ENCODE measurements at places on chromosomes 5 and 9. TPM values are rescaled to one million over a fixed set of nuclear protein-coding genes. Genes with fewer than 3 reads are reported as not detected.

GRAMD2B gene
- total RNA-seq, result 15.7 TPM

CDC20B gene
- 0.10 TPM for total RNA-seq

NPM1 gene
- total RNA-seq, result 2,227 TPM

ORM2 gene
- not detected for total RNA-seq

ITGA1 gene
- 4.7 TPM for total RNA-seq

SYNPO gene
- 0.30 TPM for total RNA-seq

CER1 gene
- not detected for total RNA-seq

EPB41L4B gene
- 1.6 TPM for total RNA-seq

GABRA1 gene
- not detected for total RNA-seq

PSMB7 gene
- 120 TPM for total RNA-seq

ABCA1 gene
- 19.5 TPM for total RNA-seq

CDKN2A gene
- 2.8 TPM for total RNA-seq

CCDC192 gene
- not detected for total RNA-seq

LRRC19 gene
- not detected for total RNA-seq

AUH gene
- total RNA-seq, result 71.5 TPM

NUTM2G gene
- not detected for total RNA-seq

PRDM9 gene
- not detected for total RNA-seq

SFXN1 gene
- total RNA-seq, result 150 TPM

FAM153A gene
- 58.1 TPM for total RNA-seq

PCDHA6 gene
- total RNA-seq, result not detected

CENPK gene
- 104 TPM for total RNA-seq

FOXD4L4 gene
- total RNA-seq, result 0.16 TPM

DPP7 gene
- total RNA-seq, result 155 TPM

MAN1B1 gene
- total RNA-seq, result 45.8 TPM

ARID3C gene
- 0.29 TPM for total RNA-seq

PPP1R26 gene
- 0.96 TPM for total RNA-seq

SPATA9 gene
- total RNA-seq, result not detected

PROP1 gene
- not detected for total RNA-seq

GDF9 gene
- total RNA-seq, result 2.8 TPM

OBP2B gene
- total RNA-seq, result not detected

EDIL3 gene
- total RNA-seq, result not detected

RAB24 gene
- total RNA-seq, result 26.3 TPM

HTR1A gene
- total RNA-seq, result not detected

GPRIN1 gene
- 1.4 TPM for total RNA-seq

SLC25A2 gene
- 0.46 TPM for total RNA-seq

SPINK7 gene
- total RNA-seq, result not detected

SEMA6A gene
- total RNA-seq, result 0.23 TPM

ADRA1B gene
- total RNA-seq, result not detected

ADGRV1 gene
- 0.12 TPM for total RNA-seq

CMYA5 gene
- 0.31 TPM for total RNA-seq

KIF24 gene
- 5.8 TPM for total RNA-seq

DNAH5 gene
- not detected for total RNA-seq

MAMDC2 gene
- total RNA-seq, result not detected

CATSPER3 gene
- total RNA-seq, result 1.1 TPM

CAMK4 gene
- total RNA-seq, result 96.0 TPM

GTF2H2C gene
- total RNA-seq, result 54.3 TPM

All from activated T-cell treated with anti-CD3 and anti-CD28 coated beads, Interleukin-2, amount 50 U/mL, for 72 hours (primary cell).